ENCODE measurements at places on chromosomes 7 and 10.
A peak's percentile ranks its signal among the peaks of the same experiment; 100 is the strongest.

DNA sequence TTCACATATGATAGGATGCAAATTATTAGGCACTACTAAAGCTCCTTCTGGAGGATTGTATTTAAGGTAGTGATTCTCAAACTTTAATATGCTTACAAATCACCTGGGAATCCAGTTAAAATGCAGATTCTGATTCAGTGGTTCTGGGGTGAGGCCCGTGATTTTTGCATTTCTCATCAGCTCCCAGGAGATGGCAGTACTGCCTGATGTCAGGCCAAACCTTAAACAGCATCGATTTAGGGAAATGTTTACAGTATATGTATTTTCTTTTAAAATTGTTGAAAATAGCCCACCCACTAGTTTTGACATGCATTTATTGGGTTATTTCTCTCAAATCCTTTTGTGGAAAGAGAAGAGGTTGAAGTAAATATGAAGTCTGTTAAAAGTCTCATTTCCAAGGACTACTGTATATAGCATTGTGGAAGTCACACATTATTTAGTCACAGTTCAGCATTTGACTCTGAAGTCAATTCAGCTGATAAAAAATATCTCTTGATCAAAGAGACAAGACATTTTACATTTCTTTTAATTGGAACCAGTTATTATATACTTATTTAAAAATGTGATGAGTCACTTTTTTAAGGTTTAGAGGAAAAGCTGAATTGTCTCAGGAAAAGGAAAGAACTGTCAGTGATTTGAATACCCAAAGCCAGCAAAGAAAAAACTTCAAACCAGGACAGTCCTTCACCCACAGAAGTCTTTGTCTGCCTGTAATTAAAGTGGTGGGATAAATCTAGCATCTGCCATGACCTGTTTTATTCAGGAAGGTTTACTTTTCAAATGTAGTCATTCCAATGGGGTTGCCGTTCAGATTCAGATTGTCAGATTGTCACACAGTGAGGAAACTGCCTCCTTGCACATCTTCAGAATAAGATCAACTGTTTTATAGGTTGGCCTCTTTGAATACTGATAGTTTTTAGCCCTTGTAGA is 21.1 kb upstream of the HBP1 start:
- peak; percentile 34 for DNase-seq

DNA sequence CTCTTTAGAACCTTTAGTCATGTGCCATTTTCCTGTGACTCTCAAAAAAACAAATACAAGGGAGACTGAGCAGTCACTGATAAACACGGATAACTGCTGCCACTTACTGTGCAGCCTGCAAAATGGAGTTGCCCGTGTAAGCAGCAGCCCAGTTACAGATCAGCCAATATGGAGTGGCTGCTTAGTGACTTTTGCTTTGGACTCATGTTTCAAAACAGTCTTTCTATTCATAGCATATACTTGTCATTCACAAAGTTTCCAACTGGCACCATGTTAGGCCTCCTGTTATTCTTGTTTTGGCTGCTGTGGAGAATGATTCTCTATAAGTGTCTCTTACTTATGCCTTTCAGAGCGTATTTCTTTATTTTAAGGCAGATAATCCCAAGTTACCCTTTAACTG is 3.0 kb downstream of the FAM204A start:
- no peak for DNase-seq

GRCh38 chr10:129192344-129193128 is 274.5 kb upstream of the MGMT start:
- peak; percentile 13 for DNase-seq

GRCh38 chr7:47535704-47536628 is 45.9 kb downstream of the TNS3 start:
- no peak for DNase-seq

DNA sequence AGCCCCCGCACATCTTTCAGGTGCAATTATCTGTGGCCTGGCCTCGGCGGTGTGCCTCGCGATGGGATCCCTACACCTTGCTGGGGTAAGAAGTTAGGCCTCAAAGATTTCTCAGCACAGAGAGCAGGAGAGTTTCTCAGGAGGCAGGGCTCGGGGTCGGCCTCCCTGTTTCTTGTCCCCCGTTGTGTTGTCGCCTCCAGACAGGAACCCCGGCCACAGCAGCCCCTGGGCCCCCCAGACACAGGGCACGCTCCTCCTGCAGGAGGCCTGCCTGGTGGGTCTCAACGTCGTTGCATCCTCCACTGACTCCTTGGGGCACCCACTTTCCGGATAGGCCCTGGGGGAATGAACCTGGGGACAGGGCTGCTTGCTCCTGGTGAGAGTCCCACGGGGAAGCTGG is 229.1 kb upstream of the SHH start:
- DNase-seq, result no peak

GRCh38 chr7:18262058-18262457 is 233.5 kb upstream of the HDAC9 start:
- DNase-seq, result no peak

- no peak for DNase-seq
Measured at GRCh38 chr10:131168238-131168875, 143.2 kb downstream of the TCERG1L start.

DNA sequence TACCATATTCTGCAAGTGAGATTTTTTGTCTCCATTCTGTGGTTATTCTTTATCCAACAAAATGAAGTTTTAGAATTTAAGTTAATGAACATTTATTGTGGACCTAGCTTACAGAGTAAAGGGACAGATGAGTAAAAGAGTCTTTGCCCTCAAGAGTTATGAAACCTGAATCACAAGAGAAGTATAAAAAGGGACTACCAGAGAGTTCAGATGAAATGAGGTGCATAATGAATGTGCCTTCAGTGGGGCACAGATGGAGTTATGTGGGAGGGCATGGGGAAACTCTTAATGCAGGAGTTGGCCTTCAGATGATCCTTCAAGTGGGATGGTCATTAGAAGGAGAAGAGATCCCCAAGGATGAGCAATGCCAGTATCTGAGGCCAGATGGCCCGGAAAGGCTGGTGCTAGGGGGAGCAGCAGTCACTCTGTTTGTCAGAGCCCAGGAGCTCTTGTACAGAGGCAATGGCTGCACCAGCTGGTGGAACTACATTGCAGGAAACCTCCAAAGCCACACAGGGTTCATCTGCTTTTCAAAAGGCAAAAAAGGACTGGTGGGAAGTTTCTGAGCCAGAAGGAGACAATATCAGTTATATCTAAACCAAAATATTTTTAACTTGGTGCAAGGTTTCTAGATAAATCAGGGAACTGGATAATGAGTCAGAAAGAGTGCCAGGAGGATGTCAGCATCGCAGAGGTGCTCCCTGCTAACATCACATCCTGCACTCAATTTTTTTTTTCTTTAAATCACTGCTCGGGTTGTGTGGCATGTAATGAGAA is 162.0 kb downstream of the KLF6 start:
- peak; percentile 16 for DNase-seq

DNA sequence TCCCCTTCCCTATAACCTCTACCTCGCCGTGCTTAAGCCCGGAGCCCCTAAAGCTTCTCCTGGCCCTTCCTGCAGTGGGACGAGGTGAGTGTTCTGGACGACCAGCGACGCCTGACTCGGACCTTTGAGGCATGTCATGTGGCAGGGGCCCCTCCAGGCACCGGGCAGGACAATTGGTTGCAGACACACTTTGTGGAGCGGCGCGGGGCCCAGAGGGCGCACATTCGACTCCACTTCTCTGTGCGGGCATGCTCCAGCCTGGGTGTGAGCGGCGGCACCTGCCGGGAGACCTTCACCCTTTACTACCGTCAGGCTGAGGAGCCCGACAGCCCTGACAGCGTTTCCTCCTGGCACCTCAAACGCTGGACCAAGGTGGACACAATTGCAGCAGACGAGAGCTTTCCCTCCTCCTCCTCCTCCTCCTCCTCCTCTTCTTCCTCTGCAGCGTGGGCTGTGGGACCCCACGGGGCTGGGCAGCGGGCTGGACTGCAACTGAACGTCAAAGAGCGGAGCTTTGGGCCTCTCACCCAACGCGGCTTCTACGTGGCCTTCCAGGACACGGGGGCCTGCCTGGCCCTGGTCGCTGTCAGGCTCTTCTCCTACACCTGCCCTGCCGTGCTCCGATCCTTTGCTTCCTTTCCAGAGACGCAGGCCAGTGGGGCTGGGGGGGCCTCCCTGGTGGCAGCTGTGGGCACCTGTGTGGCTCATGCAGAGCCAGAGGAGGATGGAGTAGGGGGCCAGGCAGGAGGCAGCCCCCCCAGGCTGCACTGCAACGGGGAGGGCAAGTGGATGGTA is 9.2 kb downstream of the EPHB6 start:
- no peak for DNase-seq

GRCh38 chr7:81007051-81007450 is 88.2 kb upstream of the SEMA3C start:
- DNase-seq, result no peak

GRCh38 chr10:7523656-7524055 is 112.8 kb upstream of the SFMBT2 start:
- no peak for DNase-seq

- DNase-seq, result no peak
Measured at GRCh38 chr10:14748441-14748840, 26.3 kb downstream of the FAM107B start.

DNA sequence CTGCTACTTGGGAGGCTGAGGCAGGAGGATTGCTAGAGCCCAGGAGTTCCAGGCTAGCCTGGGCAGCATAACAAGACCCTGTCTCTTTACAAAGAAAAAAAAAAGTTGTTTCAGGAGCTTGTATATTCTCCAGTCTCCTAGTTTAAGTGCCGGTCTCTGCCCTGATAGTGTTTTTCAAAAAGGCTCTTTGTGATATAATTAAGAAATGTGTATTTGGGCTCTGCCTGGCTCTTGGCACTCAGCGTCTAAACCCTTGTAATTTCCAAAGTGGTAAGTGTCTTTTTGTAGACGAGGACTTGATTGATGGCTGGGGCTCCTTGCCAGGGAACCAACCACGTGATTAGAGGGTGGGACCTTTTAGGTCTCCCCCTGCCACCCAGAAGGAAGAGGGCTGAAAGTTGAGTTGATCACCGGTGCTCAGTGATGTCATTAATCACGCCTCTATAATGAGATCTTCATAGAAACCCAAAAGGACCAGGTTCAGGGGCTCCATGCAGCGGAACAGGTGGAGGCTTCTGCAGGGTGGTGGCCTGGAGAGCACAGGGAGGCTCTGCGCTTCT is 4.4 kb downstream of the EIF3B start:
- no peak for DNase-seq

DNA sequence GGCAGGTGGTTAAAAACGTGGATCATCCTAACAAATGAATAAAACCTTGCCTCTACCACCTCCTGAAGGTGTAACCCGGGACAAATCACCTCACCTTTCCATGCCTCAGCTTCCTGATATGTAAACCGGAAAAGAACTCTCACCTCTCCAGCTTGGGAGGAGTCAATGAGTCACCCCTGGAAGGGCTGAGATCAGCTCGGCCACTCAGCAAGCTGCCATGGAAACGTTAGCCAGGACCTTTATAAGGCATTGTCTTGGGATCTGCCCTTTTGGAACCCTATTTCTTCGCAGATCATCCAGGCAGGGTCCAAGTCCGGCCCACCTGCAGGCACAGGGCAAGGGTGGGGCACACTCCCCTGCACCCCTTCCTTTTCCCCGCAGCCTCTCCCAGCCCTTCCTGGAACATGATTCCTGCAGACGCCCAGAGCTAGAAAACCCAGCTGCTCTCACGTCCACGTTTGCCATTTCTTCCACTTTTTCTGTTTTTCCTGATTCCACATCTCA is 81.6 kb upstream of the PFKP start:
- DNase-seq, result peak; percentile 19

- no peak for DNase-seq
Measured at GRCh38 chr10:4457597-4457996, 368.4 kb upstream of the AKR1E2 start.

GRCh38 chr10:68333440-68334431 is 1.0 kb upstream of the PBLD start:
- no peak for DNase-seq

DNA sequence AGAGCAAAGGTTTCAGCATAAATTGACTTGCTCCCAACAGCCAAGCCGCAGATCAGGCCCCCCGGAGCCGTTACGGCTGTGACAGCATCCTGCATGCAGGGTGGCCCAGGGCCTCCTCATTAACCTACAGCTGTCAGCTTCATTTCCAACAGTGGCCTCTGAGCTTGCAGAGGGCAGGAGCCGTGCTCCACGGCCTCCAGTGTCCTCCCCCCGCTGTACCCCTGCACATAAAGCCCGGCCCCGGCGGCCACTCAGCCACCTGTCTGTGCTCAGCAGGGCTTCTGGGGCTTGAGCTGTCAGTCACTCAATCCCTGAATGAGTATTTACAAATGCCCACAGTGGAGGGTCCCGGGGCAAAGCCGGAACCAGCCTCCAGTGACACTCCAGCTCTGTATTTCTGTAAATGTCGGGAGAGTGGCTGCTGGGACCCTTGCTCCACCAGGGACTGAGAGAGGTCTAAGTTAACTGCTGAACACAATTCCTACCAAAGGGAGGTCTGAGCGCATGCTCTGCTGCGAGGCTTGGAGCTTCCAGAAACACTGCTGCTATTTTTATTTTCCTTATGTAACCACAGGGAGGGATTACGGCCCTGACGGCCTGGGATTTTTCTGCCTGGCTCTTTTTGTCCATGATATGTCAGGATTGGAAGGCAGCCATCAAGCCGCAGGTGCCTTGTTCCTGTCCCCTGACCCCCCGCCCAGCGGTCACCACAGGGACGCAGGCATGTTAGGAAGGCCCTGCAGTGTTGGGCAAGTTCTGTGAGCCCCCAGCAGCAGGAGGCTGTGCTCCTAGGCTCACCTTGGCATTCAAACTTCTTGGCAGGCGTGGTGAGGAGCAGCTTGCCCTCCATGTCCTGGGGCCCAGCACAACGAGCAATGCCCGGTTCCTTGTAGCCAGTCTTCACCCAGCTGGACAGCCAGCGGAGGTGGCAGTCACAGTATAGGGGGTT is 165.0 kb downstream of the SLIT1 start:
- peak; percentile 39 for DNase-seq

GRCh38 chr7:22269963-22270362 is 87.0 kb downstream of the RAPGEF5 start:
- DNase-seq, result no peak

GRCh38 chr10:126917975-126918908 is 13.0 kb downstream of the DOCK1 start:
- DNase-seq, result no peak

GRCh38 chr7:142025896-142026295 is 30.2 kb downstream of the MGAM start:
- no peak for DNase-seq

DNA sequence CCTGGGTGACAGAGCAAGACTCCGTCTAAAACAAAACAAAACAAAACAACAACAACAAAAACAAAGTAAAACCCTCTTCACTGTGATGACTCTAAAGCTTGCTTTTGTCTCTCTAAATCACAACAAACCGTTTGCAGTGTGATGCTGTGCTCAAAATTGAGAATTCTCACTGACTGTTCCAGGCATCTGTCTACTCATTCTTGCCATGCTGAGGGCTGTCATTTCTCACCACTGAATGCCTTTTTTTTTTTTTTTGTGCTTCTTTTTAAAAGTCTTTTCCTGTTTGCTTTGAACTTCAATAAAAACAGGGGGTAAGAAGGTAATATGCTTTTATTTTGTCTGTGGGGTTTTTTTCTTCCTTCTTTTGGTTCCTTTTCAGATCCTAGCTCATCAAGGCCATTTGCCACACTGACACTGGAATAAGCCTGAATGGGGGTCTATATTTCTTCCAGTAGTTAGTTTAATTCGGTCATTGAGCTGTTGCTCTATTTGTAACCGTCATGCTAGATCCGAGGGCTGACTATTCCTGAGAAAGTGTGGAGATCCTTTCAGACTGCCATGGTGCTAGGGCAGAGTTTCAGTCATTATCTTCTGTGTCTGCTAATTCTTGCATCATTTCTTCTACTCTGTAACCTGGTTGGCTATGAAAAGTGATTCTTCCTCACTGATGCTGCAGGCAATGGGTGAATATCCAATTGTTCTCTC is 10.6 kb downstream of the FAS start:
- no peak for DNase-seq
